ENCODE measurements at places on chromosomes 6 and 20.

DNA sequence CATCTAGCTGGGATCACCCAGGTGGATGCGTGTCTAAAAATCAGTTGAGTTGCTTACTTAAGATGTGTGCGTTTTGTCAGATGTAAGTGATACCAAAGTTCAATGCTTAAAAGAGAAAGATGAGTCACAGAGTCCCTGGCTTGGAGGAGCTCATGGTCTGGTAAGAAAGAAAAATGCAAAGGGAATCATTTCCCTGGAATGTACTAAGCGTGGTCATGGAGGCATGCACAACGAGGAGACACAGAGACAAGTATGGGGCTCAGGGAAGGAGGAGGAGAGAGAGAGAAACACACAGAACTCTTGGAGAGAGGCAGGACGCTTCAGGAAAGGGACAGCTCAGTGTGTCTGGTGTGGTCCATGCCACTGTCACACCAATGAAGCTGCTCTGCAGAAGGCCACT, 186.9 kb upstream of the GMDS start:
- no peak for DNase-seq

DNA sequence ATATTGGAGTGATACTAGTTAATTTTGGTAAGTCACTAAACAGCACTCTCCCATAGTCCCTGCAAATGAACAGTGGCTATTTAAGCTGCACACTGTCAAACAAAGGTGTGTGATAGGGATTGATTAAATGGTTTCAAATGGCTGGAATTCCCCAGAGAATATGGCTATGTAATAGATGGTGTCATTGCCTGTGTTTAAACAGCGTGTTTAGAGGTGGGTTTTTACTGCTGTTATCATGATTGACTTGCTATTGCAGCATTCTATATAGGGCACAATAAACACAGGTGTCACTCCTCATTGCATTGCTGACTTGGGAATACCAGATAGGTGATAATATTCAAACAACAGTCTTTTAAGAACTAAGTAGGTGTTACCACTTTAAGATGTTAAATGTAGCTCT, 171.7 kb upstream of the MAN1A1 start:
- DNase-seq, result no peak

DNA sequence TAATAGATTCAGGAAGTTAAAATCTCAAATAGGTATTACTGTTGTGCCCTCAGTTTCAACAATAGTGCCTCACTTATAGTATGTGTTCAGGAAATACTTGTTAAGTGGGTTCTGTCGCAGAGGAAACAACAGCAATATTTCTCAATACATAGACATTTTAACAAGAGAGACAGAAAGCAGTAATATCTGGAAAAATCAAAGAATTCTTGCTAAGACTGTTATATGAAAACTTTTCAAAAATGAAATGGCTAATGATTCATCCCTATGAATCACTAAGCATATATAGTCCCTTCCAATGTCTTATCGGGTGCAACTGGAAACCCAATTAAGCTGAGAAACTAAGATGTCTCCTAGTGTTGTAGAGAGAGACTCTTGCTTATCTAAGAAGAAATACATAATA, 668.9 kb downstream of the TFAP2A start:
- DNase-seq, result no peak

- no peak for DNase-seq
Observed at GRCh38 chr20:61450549-61450948, 198.5 kb downstream of the CDH4 start.

- DNase-seq, result no peak
Observed at GRCh38 chr20:49318430-49319207, 40.8 kb upstream of the ZNFX1 start.

- DNase-seq, result peak; percentile 90
Observed at GRCh38 chr20:63653041-63653973, at the start of gene STMN3. Gene STMN3 (minus strand): TSS chr20:63653424. CDS start chr20:63653345, 79 bp downstream.

DNA sequence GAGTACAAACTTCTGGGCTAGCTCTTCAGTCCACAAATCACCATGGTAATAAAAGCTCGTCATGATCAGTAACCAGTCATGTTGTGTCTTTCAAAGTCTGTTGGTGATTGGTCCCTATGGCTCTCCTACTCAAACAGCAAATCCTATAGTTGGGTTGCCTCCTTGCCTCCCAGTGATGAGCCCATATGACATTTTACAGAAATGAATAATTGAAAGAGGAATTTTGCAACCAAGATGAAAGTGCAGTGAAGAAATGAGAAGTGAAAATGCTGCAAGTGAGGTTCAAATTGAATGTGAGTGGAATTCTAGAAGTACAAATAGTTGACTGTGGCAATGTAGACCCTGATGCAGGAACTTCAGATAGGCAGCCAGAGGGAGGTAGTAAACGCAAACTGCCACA, 5.1 kb upstream of the SIRPD start:
- DNase-seq, result no peak

- DNase-seq, result peak; percentile 54
Observed at GRCh38 chr20:60921022-60921622, 330.9 kb upstream of the CDH4 start.

GRCh38 chr6:150549674-150550101, 50.0 kb upstream of the PLEKHG1 start:
- DNase-seq, result no peak

DNA sequence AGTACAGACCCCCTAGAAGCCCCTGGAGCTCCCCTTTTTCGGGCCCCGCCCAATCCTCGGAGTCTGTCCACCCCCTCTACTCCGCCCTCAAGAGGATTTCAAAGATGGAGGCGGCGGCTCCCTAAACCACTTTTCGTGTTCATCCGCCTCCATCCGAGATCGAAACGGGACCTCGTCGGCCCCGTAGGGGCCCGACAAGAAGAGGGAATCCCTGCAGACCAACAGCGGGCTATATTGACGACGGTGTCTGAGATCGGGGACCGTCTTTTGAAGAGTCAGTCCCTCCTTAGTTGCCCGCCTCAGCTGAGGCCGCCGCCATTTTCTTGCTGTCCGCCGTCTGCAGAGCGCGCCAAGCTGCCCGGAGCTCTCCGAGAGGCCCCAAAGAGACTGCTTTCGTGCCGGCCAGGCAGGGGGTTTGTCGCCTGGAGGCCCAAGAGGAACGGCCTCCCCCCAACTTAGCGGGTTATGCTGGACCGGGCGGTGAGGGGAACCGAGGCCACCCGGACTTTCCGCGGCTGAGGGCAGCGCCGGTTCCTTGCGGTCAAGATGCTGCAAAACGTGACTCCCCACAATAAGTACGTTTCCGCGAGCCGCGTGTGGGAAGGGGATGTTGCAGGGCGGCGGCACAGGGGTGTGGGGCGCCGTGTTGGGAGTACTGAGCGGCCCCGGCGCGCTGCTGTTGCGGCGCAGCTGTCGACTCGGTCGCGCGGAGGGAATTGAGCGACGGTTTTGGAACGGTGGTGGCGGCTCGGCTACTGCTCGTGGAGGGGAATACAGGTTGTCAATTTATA, 4.2 kb downstream of the BRD2 start:
- peak; percentile 57 for DNase-seq

DNA sequence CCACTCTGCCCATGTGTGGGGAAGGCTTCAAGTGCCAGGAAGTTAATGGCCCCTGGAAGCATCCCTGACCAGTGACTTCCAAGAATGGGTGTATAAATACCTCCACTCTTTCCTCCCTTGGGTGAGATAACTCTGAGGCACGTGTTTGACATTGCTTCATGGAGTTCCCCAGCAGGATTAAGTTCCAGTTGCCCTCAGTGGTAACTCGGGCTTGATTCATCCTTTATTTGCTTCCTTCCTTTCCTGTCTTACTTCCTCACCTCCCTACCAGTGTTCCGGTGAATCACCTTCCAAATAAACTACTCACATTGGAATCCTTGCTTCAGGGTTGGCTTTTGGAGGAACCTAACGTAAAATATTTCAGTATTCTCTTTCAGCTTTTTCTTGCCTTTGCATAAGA, 84.6 kb upstream of the JAG1 start:
- DNase-seq, result no peak

- no peak for DNase-seq
Observed at GRCh38 chr20:59748619-59749191, 144.4 kb downstream of the PHACTR3 start.

DNA sequence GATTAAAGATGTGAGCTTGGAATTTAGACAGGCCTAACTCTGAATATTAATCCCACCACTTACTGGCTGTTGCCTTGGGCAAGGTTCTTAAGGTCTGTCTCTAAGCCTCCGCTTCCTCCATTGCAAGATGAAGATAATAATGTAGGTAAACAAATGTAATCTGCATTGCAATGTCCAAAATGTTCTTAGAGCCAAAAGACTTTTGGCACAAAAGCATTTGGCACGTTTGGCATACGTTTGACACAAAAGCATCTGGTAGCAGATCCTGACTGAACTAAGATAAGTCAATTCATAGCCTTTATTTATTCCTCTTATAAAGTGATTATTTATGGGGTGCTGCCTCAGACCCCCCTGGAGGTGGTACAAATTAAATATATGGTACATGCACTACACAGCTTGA, 229.9 kb upstream of the STXBP5 start:
- no peak for DNase-seq

DNA sequence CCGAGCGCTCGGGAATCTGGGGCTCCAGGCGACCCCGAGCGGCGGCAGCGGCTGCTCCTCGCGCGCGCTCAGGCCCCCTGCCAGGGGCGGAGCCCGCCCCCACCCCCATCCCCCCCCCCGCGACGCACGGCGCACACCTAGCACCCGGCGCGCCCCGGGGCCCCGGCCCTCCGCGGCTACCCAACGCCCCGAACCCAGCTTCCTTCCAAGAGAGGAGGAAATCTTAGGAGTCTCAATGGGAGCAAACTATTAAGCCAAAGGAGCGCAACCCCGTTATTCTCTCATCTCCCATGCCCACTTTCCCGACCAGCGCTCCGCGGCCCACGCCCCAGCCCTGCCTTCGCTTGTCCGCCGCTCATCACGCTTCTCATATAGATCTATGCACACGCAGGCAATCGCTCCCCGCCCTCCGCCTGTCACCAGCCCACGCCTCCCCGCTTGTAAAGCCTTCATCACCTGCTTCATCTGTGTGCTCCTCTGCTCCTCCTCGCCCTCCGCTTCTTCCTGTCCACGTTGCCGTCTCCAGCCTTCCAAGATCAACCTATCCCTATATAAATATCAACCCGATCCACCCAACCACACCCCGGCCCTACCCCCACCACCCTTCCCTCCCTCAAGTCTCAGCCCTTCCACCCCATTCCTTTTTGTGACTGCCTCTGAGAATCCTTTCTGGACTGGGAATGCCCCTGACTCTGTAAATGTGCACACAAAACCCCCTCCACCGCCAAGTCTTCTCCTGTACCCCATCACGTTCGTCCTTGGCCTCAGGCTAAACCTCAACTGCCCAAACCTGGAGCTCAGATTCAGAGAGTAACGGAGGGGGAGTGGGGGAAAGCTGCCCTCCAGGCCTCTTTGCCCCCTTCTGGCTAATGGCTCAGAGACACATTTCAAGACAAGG, at the start of gene DLK2:
DLK2 (minus strand) TSS at position 18 of the 898 bp plus-strand sequence. CDS start 723 bp downstream, outside the sequence.
- peak; percentile 60 for DNase-seq

DNA sequence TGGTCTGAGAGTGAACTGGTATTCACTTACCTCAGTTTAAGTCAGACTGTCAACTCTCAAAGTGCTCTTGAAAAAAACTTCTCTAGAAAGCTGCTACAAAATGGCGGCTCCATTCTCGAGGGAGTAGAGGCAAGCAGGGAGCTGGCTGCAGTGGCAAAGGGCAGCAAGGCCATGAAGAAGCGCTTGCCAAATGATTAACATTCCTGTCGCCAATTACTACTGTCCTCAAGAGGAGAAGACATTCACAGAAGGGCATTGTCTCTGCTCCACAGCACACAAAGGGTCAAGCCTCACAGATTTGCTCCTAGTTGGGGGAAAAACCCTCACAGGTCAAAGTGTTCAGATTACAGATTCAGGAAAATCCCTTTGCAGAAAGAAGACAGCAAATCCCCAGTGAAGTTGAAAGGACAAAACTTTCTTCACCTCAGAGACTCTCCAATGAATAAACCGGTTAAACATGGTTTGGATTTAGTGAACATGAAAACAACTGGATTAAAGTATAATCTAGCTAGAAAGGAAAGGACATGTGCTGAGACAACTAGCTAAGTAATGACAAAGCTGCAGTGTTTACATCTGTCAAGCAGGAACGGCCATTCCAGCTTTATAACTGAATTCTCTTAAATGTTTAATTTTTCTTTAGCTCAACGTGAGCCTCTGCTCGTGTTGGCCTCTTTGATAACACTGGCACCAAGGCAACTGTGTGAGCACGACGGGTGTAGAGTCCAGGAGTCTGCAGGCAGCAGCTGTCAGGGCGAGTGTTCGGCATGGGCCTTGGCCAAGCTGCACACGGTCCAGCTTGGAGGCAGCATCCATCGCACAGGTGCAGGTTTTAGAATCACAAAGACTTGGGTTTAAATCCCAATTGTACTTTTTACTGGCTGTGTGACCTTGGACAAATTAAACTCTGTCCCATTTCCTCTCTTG, 37.6 kb downstream of the NR2E1 start:
- DNase-seq, result no peak

DNA sequence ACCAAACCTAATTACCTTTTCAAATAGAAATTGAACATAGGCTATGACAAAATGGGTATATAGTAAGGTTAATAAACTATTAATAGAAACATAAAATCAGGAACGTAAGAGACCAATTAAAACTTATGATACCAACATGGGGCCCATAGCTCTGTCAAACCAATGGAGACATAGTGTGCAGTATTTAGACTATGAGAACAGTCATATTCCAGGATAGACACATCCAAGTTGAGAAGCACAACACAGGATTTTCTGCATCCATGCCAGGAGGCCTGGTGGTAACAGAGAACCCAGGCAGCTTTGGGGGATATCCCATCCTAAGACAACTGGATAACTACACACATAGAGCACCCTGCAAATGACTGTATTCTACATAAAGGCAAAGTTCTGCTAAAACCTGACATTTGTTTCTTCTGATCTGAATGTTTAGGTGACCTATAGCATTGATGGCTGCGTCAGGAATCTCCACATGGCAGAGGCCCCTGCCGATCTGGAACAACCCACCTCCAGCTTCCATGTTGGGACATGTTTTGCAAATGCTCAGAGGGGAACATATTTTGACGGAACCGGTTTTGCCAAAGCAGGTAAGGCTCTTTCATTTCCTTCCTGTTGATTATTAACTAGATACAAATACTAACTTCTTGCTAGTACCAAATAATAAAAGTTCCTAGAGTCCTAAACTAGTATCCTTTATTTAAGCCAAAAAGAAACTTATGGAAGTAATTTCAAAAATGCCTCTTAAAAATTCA, 202.7 kb downstream of the ARHGAP18 start:
- no peak for DNase-seq

- DNase-seq, result no peak
Observed at GRCh38 chr6:57283911-57284455, 33.4 kb upstream of the PRIM2 start.

GRCh38 chr6:108156180-108156937, 9.5 kb upstream of the NR2E1 start:
- DNase-seq, result no peak

- DNase-seq, result peak; percentile 51
Observed at GRCh38 chr6:47414423-47415167, 63.0 kb upstream of the CD2AP start.

- no peak for DNase-seq
Observed at GRCh38 chr20:53126185-53126584, 154.0 kb downstream of the TSHZ2 start.

Data from hematopoietic multipotent progenitor cell treated with erythropoietin and hydrocortisone succinate and interleukin-3 and kit ligand, for 6 days (in vitro differentiated cells).